Stimulated activated CD8-positive, alpha-beta memory T cell treated with anti-CD3 and anti-CD28 coated beads, Interleukin-12 subunit alpha, Interleukin-12 subunit beta, amount 100 ng/mL, for 4 hours (primary cell): ENCODE measurements at places on chromosomes 12 and 14.
A peak's percentile ranks its signal among the peaks of the same experiment; 100 is the strongest.

GRCh38 chr12:123757561-123757960 is 4.5 kb upstream of the DNAH10 start:
- DNase-seq, result no peak

DNA sequence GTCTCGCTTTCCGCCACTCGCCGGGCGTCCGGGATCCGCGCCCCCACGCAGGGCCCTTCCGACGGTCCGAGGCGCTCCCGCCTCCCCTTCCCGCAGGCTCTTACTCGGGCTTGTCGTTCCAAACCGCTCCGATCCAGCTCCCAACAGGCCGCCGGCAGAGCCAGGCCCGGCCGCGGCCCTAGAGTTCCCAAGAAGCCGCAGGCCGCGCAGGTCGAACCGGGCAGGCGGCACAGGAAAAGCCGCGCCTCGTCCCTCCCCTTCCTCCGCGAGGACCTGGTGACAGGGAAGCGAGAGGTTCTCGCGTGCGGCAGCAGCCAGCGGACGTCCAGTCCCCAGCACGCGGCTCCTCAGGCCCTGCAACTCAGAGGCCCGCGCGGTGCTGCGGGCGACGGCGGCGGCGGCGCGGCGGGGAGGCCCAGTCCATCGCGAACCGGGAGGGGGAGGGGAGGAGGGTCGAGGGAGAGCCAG is 272 bp downstream of the HECTD1 start:
- DNase-seq, result no peak

DNA sequence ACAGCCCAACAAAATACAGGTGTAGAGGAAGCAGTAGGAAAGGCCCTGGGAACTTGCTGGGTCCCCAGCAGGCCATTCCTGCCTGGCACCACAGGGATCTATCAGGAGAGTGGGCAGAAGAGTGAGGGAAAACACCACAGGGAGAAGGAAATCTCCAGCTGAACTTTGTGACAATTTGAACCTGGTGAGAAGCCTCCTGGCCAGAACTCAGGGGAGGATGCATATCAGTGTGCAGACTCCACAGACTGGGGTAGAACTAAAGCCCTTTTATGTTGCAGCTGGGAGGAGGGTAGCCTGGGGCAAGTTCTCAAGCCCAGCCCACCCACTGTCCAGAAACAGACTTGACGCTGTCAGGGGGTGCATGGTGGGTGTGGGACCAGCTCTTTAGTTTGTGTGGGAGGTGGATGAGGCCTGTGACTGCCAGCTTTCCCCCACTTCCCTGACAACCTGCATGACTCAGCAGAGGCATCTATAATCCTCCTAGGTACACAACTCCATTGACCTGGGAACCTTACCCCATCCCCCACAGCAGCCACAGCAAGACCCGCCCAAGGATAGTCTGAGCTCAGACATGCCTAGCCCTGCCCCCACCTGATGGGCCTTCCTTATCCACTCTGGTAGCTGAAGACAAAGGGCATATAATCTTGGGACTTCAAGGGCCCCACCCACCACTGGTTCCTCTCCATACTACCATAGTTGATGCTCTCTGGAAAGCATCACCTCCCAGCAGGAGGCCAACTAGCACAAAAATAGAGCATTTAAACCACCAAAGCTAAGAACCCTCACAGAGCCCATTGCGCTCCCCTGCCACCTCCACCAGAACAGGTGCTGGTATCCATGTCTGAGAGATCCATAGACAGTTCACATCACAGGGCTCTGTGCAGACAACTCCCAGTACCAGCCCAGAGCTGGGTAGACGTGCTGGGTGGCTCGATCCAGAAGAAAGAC is 28.9 kb downstream of the PNN start:
- DNase-seq, result no peak

GRCh38 chr14:69593018-69593677 is 18.2 kb upstream of the SUSD6 start:
- no peak for DNase-seq

- DNase-seq, result no peak
These were observed 3.8 kb downstream of the NR4A1 start for GRCh38 chr12:52054833-52055730.

- DNase-seq, result peak; percentile 84
These were observed at the start of gene CLBA1 for GRCh38 chr14:104985675-104986486. TSS of gene CLBA1 (plus strand) at chr14:104985788. CDS start at chr14:104986432, 644 bp downstream.

- no peak for DNase-seq
These were observed 10.9 kb upstream of the HVCN1 start for GRCh38 chr12:110699591-110700445.

- DNase-seq, result no peak
These were observed 62.6 kb downstream of the DIO3 start for GRCh38 chr14:101623685-101624444.
